ENCODE measurements at places on chromosomes 12 and 14.

- DNase-seq: no peak
Measured at GRCh38 chr12:759628-760027, 7.2 kb downstream of the WNK1 start.

DNA sequence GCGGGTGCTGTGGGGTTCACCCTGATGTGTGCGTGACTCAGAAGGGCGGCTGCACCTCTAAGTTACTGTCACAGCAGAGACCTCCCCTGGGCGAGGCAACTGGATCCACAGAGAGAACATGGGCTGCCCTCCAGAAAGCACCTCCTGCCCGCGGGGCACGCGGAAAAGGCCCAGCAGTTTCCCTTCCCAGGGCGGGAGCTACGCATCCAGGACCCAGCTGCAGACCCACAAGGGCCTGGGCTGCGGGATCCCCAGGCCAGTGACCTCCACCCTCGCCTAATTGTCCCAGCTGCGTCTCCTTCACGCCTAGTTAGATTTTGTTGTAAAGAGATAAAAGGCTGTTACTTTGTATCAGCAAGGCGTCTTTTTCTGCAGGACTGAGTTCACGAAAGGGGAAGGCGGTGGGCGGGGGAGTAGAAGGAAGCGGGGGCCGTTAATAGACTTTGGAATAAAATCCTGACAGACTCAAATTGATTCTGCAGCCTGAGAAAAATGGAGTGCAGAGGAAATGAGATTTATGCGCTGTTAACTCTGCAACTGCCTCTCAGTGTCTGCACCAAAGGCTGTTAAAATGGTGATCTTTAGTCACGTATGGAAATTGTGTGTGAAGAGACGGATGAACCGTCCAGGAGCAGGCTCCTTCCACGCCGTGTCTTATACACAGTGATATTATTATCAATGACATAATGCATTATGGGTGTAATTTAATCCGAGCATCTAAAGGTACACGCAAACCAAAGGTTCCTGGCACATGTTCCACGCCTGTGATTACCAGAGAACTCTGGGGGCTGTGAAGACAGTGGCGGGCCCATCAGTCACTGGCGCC, 65.9 kb upstream of the FBRSL1 start:
- DNase-seq: no peak

DNA sequence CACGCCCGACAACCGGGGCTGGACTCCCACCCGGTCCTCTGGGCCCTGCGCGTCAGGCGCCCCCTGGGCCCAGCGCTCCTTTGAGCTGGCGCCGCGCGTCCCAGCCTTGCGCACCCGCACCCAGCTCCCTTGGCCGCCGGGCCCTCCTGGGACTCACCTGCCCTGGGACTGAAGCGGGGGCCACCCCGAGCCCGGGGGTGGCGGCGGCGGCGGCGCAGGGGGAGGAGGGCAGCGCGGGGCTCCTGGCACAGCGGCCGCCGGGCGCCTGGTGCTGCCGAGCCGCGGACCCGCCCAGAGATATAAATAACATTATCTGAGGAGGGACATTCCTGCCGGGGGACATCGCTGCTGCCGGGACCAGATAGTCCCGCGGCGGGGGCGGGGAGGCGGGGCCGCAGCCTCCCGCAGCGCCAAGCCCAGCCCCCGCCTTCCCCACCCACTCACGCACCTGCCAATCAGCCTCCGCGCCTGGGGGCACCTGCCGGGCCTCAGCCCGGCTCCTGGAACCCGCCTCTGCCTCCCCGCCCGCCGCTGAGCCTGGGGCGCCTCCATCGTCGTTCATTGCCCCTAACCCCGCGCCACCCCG, at the start of gene SPTB:
SPTB (minus strand) TSS at position 273 of the 586 bp plus-strand sequence. CDS start 56,813 bp downstream, outside the sequence.
- peak; percentile 23 for DNase-seq

DNA sequence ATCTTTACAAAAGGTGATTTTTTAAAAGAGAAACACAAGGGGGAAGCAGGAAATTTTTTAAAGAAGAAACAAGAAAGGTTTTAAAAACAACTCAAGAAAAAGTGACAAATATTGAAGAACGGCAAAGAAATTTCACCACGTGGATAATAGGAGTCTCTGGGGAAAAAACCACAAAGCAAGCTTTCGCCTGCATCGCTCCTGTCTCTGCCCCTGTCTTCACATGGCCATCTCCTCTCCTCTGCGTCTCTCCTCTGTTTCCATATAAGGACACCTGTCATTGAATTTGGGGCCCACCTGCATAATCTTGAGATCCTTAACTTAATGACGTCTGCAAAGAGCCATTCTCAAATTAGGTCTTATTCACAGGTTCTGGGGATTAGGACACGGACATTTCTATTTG, 175.8 kb downstream of the ETV6 start:
- DNase-seq: peak; percentile 28

- DNase-seq: peak; percentile 67
Measured at GRCh38 chr14:72535485-72535884, 358.4 kb downstream of the DPF3 start.

GRCh38 chr12:2752676-2753371, 41.9 kb upstream of the FKBP4 start:
- DNase-seq: peak; percentile 59

GRCh38 chr12:124601706-124602105, 34.3 kb upstream of the NCOR2 start:
- no peak for DNase-seq

DNA sequence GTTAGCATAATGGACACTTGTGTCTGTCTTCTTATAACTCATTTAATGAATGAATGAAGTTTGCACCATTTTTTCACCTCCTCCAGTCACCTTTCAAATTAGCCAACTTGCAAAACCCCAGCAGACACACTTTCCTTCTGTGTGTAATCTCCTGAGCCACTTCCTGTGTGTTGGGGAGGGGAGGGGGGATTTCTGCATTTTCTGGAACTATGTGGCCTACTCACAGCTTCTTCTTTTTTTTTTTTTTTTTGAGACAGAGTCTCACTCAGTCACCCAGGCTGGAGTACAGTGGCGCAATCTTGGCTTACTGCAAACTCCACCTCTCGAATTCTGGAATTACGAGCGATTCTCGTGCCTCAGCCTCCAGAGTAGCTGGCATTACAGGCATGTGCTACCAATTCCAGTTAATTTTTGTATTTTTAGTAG, 4.1 kb upstream of the SERPINA1 start:
- DNase-seq: peak; percentile 61

DNA sequence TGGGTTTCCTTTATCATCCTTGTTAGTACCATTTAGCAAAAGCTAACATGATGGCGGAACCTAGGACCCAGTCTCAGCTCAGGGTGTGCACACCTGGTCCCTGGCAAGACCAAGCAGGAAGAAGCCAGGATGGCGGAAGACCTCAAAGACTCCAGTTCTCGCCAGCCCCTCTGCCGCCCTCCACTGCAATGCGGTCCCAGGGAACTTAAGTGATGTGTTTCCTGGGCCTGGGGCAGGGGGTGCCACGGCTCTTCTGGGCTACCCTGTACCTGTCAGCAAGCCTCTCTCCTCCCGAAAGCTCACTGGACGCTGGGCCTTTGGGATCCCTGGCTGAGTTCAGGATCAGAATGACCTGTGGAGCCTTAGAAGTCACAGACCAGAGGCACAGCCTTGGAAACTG, 71.3 kb downstream of the FBXL14 start:
- no peak for DNase-seq

DNA sequence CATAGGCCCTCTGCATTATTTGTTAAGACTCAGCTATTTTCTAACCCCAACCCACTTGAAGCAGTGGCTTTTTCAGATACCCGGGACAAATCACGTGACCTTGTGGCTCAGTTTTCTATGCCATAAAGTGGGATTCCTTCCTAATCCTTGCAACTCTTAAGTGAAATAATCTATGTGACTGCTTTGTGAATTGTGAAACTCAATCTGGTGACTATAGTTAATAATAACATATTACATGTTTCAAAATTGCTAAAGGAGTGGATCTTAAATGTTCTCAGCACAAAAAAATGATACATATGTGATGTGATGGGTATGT, 17.3 kb downstream of the EML1 start:
- DNase-seq: no peak

DNA sequence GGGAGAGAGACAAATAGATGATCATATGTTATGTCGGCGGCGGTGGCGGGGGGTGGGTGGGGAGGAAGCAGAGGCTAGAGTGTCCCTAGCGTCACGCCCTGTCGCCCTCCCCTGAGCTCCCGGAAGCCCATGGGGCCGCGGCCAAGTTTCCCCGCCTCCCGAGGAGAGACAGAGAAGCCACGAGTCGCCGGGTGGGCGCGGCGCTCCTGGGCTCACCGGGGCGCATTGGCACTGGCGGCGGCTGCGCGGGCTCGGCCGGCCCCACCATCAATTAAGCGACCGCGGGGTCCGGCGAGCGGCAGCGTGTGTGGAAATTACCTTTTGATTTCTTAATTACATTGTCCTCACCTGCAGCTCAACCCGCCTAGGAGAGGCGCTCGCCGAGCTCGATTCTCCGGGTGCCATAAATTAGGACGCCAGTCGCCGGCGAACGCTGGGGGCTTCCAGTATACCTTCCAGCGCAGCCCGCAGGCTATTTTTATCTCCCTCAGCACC, 119.9 kb upstream of the LHX5 start:
- peak; percentile 31 for DNase-seq

DNA sequence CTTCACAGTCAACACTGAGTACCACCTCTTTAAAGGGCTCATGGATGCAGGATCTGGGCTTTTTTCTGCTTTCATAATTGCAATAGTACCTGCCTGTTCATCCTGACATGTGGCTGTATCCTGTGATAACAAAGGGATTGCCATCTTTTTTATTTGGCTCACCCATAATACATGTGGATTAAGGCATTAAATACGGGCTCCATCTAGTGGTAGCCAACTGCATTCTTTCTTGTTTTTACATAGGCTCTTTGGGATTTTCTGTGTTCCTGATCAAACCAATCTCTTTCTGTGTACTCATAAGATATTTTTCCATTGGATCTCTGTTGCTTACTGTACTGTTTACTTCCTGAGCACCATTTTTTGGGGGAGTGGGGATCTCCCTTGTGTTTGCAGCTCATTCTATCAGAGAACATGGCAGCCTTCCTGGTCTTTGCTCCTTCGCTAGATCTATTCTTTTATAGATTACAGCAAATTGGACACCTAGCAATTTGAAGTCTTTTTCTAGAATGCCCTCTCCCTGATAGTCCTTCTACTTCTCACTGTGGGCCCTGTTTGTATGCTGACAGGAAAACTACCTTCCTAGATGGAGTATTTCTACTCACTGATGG, 723.4 kb upstream of the MDGA2 start:
- peak; percentile 14 for DNase-seq

- no peak for DNase-seq
Measured at GRCh38 chr14:75254381-75254822, 24.2 kb upstream of the FOS start.

GRCh38 chr14:105195522-105196264, 14.6 kb upstream of the NUDT14 start:
- DNase-seq: no peak

DNA sequence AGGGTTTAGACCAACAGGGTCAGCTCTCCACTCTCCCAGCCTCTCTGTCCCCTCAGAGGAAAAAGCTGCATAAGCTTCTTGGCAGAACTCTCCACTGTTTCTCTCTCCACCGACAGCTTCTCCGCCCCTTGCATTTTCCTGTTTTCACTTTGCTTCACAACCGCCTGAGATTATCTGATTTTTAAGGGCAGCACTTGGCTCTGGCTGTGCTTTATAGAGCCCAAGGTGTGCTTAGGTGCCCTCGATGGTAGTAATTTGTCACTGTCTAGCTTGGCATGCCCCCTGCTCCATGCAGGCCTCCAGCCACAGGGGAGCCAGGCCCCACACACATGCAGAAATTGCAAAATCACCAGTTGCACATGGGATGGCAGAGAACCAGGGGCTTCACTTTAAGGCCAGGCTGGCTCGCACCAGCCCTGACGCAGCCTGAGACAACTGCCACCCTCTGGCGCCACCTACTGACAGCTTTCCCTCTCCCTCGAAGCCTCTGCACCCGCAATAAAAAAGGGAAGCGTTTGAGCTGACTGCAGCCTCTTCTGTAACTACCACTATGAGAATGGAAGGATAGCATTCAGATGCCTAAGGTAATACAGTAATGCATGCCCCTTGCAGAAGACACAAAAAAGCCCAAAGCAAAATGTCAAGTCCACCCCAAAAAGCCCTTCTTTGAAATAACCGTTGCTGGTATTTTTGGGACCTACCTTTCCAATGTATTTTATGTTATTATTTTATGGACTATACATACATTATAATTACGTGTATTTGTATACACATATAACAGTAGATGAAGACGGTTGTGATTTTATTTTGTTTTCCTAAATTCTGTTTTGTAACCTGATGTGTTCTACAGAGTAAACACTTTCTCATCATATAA, 32.0 kb upstream of the RIMBP2 start:
- DNase-seq: peak; percentile 68

Measured in GM12865 (cell line).